ENCODE measurements at places on chromosomes 1 and 21. TPM values are rescaled to one million over a fixed set of nuclear protein-coding genes. Genes with fewer than 3 reads are reported as not detected.

LCE2D gene
- polyA plus RNA-seq = not detected

ANKRD65 gene
- polyA plus RNA-seq = 0.24 TPM

SCP2 gene
- 164 TPM for polyA plus RNA-seq

FBXO2 gene
- polyA plus RNA-seq = 1.3 TPM

SERPINC1 gene
- polyA plus RNA-seq = 0.16 TPM

LYST gene
- polyA plus RNA-seq = 5.6 TPM

C1orf185 gene
- polyA plus RNA-seq = not detected

MCOLN2 gene
- polyA plus RNA-seq = 0.41 TPM

- peak; percentile 11 for DNase-seq
Measured at GRCh38 chr1:119008483-119009311, 20.6 kb upstream of the TBX15 start.

DNA sequence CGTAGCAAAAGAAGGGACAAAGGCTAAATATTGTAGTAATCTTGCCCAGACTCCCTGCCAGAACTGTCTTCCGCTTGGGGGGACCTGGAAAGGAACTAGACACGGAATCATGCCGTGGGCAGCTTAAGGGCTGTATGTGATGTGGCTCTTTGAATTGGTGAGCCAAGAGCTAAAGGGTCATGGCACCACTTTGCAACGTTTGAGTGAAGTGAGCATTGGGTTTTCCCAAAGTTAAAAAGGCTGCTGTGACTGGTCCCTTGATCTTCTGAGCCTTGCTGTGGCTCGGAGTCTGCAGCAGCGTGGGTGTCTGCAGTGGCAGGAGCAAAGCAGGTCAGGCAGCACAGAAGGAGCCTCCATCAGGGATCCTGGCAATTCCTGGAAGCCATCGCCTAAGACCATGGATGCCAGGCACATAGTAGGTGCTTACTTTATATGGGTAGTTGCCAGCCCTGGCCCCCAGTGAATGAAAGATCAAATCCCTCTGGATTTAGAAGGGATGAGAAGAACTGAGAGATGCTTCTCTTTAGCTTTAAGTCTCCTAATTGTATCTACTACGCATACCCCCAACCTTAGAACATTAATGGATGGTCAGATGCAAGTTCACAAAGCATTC is 1.8 kb downstream of the SMYD2 start:
- DNase-seq = no peak

GRCh38 chr1:207346513-207346912 is 25.0 kb downstream of the CD55 start:
- no peak for DNase-seq

- DNase-seq = no peak
Measured at GRCh38 chr1:6057170-6057845, 11.6 kb downstream of the KCNAB2 start.

GRCh38 chr1:102942324-102942723 is 166.0 kb downstream of the COL11A1 start:
- no peak for DNase-seq

GRCh38 chr1:207848234-207848633 is 62.7 kb downstream of the CD34 start:
- DNase-seq = no peak

GRCh38 chr1:96011606-96012005 is 710.0 kb upstream of the PTBP2 start:
- no peak for DNase-seq

DNA sequence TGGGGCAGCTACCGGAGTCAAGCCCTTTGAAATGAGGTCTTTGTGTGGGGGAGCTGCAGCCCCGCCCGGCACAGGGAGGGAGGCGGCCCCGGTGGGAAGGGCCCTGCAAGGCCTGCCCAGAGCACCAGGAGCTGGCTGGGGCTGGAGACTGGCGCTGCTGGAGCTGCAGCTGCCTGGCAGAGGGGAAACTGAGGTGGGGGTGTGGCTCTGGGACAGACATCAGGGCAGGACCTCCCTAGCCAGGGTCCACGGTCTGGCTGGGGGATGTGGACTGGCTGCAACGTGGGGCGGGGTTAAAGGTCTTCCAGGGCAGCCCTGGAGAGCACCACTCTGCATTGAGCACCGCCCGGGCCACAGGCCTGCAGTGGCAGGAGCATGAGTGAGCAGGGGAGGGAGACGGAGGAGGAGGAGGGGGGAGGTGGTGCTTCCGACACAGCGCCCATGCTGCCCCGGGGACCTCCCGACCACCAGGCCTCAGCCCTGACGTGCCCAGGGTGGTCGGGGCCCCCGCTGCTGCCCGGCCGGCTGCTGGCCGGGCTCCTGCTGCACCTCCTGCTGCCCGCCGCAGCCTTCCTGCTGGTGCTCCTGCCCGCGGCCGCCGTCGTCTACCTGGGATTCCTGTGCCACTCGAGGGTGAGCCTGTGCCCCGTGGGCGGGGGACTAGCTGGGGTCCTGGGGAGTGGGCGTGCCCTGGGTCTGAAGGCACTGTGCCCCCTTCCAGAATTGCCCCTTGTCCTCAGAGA is 4.8 kb upstream of the ANKRD65 start:
- DNase-seq = no peak

- no peak for DNase-seq
Measured at GRCh38 chr1:69569175-69569541, 1.4 kb downstream of the LRRC7 start.

DNA sequence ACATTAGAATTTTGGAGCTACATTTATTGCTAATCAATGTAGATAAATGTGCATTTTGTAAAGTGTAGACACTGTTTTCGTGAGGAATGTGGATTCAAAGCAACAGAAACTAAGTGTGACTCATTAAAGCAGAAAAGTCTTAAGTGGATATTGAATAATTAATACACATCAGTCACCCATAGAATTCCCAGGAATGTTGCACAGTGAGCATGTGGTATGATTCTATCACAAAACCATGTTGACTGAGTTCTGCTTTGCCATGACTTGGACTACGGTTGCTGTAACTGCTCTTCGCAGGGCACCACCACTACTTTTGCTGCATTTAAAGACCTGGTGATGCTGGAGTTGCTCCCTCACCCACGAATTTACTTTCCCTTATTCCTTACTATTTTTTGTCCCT is 471.8 kb downstream of the KCNT2 start:
- DNase-seq = no peak

GRCh38 chr1:172627702-172628101 is 31.2 kb upstream of the FASLG start:
- no peak for DNase-seq

DNA sequence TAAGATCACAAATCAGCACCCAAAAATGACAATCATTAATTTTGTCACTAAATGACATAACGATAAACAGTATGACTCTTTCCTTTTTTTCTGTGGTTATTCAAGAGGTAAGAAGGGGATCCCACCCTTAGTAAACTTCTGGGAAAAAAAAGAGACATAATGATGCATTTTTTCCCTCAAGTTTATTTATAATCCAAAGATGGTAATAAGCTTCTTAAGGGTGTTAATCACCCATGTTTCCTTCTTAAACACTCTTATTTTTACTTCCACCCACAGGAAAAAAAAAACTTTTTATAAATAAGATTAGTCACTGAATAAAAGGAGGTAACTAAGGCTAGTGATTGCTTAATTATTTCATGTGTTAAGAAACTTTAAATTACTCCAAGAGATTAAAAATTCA is 24.7 kb downstream of the RGS1 start:
- DNase-seq = no peak

Measured in AG04450 (cell line).